ENCODE measurements at places on chromosomes 6 and 20.
A peak's percentile ranks its signal among the peaks of the same experiment; 100 is the strongest.

DNA sequence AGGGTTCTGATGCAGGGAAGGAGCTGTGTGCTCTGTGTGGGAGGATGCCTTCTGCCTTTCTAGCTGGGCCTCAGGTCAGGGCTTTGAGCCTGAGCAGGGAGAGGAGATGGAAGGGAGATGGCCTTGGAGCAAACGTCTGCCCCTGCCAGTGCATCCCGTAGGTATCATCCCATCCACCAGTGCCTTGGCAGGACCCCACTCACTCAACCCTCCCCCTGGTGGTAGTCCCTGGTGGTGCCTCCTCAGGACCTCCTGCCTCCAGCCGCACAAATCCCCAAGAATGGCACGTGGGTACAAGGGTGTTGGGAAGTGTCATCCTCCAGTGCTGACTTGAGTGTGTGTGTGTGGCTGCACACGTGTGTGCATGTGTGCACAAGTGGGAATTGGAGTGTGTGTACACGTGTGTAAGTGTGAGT, 23.1 kb upstream of the MICB start:
- no peak for DNase-seq

- no peak for DNase-seq
These were observed 52.9 kb downstream of the KAT14 start for GRCh38 chr20:18190338-18191233.

- DNase-seq = no peak
These were observed 242.9 kb downstream of the CDH4 start for GRCh38 chr20:61494763-61495575.

DNA sequence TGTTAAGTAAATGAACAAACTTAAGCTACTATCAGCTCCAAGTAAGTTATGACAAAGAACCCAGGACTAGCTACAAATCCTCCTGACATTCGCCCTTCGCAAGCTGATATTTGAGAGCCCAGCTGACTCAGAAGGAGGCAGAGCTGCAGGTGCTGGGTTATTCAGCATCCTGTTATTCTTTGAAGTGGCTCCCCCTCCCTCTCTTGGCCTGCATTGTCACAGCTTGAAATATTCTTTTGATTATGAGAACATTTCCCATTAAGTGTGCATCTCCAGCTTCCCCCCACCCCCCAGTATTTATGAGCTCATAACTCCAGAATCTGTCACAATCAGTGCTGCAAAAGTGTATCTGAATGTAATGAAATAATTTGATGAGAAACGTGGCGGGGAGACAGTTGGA, 78.8 kb upstream of the RALY start:
- DNase-seq = no peak

- DNase-seq = no peak
These were observed 46.6 kb downstream of the CDH22 start for GRCh38 chr20:46261456-46262253.

GRCh38 chr6:15200087-15200486, 45.8 kb upstream of the JARID2 start:
- DNase-seq = no peak

DNA sequence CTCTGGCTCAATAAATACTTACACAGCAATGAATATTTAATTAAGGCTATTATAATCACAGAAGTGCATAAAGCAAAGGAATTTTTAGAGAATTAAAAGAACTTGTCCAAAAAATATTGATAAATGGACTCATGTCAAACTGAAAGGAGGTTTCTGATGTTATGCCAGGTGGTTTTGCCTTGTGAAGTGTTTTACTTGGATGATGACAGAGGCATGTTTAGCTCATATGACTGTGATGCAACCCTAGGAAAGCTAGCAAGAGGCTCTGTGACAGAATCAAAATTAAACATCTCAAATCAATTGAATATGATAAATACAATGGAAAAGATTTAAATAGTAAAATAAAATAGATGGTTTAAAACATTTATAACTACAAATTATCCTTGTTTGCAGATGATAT, 137.3 kb downstream of the TMEM200A start:
- DNase-seq = no peak

DNA sequence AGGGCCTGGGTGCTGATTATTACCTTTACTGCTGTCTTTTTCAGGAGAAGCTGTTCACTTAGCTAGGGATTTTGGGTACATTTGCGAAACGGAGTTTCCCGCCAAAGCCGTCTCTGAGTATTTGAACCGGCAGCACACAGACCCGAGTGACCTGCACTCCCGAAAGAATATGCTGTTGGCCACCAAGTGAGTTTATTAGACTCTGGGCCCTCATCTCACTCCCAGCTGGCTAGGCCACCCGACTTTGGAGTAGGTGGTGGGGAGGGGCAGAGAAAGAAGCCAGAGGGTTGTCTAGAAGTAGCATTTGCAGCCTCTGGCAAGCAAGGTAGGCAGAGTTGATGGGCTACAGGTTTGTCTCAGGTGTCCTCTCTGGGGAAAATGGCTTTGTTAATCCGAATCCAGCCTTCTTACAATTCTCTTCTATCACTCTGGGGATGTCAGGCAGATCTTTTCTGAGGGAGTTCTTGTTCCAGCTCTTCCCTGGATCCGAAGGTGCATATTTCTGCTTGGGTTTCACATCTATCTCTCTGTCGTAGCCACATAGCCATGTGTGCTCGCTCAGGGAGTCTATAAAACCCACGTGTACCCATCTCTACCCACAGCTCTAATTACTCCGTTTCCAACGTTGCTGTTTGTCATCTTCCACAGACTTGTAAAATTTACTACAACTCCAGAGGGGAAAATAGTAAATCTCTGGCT, 21.6 kb downstream of the TFAP2B start:
- DNase-seq = no peak

DNA sequence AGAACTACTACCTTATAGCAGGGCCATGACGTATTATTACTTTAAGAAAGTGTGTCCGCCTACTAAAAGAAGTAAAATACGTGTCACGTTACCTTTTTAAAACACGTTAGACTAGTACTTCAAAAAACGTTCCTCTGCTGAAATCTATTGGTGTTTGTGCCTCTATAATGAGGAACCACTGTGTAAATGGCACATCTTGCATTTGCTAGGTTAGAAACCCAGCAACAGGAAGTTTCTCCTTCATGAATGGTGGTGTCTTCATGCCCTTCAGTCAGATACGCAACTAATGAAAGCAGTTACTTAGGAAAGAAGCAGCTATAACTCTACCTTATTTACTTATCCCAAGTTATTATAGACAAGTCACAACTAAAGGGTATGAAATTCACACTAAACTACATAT, 343.5 kb downstream of the RNGTT start:
- no peak for DNase-seq

GRCh38 chr6:10633216-10633615, 61.2 kb downstream of the C6orf52 start:
- DNase-seq = peak; percentile 16

DNA sequence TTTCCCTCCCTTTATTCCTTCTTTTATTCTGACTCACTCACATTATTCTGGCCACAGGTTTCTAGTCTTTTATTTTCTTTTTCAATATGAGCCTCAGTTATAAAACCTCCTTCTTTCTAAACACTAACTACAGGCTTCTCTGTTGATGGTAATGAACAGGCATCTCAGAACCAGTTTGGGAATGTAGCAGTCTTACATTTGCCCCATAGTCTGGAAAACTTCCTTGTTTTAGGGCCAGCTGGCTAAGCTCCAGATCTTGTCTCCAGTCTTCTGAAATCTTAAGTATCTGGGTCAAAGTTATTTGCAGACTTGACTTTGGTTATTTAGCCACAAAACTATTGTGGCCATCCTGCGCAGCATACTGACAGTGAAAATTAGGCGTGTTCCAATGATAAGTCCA, 97.0 kb upstream of the MAN1A1 start:
- no peak for DNase-seq

DNA sequence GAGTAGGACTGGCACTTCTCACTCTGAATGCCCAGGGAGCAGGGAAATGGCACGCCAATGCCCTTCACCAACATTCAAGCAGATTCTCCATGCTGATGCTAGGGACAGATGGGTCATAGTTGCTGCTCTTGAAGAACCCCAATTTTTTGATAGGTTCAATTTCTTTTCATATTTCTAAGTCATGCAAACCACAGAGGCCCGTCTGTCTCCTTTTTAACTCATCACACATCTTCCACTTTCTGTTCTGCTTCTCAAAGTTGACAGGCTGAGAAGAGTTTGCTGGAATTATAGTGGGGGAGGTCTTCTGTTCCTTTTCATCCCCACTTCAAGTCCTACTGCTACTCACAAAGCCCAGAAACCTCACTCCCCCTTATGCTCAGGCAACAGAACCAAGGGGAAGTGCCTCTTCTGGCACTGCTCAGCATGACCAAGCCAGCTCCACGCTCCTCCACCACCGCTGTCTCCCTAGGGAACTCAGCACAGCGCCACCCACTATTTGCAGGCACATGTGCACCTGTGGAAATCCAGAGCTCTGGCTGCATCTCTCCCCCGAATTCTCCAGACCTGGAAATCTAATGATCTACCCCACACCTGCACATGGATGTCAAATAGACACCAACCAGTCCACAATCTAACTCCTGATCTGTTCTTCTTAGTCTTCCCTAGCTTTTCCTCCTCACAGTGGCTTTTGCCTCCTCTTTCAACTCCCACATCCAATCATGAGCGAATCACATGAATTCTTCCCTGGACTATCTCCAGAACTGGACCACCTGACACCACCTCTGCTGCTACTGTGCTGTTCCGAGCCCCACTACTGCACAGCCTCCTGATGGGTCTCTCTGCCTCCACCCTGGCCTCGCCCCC, 10.7 kb downstream of the ZBTB24 start:
- DNase-seq = no peak

DNA sequence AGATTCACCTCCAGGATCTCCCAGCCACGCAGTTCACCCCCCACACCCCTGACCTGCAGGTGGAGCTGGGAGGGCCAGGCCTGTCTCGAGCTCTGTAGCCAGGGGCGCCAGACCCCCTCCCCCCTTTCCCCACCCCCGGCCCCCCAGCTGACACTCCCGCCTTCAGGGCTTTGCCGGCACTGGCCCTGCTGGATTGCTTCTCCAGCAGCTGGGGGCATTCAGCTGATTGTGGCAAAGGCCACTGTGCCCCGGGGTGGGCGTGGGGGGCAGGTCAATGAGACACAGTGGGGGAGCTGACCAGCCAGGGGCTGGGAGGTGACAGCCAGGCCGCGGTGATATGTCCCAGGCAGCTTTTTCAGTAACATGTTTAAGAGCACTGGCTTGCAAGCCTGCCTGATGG, 22.2 kb downstream of the ZBP1 start:
- no peak for DNase-seq

- DNase-seq = no peak
These were observed 19.1 kb downstream of the SYNJ2 start for GRCh38 chr6:158000530-158001307.

DNA sequence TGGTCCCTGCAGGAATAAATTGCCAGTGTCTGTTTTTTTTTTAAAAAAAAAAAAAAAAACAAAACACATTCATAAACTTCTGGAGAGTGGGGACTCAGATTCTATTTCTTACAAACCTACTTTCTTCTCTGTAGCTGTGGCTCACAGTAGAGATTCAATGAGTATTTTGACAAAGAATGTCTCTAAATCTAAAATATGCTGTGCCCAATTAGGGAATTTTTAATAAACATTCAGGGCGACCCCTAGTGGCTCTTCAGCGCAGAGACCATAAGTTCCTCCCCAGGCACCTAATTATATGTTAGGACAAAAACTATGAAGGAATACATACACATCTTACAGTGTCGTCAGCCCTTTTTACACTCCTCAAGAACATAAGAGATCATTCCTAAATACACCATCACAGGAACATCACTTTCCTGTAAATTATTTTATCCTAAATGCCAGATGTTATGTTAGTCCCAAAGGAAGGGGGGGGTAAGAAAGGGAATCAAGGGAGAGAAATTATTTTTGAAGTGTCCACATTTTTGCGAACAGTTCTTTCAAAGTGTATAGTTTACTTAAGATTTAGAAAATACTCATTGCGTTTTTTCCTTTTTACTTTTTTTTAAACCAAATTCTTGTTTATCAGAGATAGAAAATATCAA, 21.8 kb upstream of the NAA20 start:
- DNase-seq = no peak

- DNase-seq = no peak
These were observed 20.7 kb upstream of the AMD1 start for GRCh38 chr6:110853754-110854477.
